ENCODE measurements at places on chromosomes 3 and 15.

- no peak for DNase-seq
Observed at GRCh38 chr15:81567924-81568323, 193.9 kb upstream of the TMC3 start.

DNA sequence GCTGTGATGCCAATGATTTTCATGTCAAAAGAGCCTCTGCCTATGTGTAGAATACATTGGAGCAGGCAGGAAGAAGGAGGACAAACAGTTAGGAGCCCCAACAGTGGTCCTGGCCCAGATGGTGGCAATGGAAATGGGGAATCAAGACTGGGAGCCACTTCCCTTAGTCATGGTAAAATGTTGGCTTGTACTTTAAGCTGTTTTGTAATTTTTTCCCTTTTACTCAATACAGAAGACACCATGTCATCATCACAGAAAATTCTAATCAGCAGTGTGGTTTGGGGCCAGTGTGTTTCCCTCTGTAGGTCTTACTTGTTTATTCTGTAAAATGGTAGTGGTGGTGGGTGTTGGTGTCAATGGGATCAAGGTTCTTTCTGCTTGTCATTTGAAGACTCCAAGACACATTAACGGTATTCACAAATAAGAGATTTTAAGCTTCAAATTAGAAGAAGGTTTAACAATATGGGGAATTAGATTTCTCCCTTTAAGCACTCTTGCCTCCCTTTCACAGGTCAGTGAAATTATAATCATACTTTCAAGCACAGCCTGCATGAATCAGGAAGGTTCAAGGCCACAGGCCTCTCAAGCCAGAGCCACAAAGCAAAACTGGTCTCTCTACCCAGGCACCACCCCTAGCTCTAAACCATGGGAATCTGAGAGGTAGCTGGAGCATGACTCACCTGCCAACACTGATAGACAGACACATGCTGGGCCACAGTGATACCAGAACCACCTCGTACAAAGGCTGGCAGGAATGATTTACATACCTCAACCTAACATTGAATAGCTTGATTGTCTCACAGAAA, 24.9 kb downstream of the SIAH2 start:
- no peak for DNase-seq

DNA sequence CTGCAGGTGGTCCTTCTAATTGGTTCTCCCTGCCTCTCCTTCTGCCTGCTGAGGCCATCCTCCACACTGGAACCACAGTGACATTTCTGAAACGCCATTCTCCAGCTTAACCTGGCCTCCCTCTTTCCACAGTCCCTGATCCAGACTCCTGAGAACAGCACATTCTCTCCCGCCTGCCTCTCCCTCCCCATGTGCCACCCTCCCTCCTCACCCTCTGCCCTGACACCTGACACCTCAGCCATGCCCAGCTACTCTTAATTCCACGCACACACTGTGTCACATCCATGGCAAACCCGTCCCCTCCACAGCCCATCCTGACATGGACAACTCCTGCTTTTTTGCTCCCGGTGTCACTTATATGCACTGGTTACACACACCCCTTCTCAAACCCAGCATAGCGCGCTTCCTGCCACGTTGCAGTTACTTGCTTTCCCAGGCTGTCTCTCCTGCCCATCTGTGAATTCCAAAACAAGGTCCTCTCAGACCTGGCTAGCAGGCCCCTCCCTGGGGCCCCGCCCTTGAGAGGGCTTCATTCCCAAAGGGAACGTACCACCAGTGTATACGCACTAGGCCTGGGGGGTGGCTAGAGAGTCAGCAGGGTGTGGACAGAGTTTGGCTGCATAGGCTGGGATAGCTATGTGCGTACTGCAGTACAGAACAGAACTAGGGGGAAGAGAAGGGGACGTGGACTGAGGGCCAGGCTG, 92.7 kb upstream of the BLM start:
- no peak for DNase-seq

- DNase-seq, result no peak
Observed at GRCh38 chr3:27326629-27327545, 42.3 kb downstream of the NEK10 start.

DNA sequence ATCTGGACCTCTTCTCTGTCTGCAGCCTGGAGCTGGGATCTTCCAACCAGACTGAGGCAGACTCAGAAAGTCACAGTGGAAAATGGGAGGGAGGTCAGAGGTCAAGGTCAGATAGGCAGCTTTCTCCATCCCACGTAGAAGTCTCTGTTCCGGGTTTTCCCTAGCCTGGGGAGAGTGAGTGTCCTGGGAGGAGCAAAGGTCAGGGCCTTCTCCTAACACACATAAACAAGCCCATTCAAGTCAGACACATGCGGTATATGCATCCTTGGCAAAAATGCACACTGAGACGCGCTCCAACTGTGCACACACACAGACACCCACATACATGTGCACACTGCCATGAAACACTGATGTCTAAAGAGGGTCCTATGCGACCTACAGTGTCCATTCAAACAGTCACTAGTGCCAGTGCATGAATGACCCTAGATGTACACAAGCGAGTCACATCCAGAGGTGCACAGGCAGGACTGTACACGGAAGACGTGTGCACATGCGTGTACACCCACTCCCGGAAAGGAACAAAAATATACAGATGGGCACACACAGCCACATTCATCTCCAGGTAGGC, 681 bp downstream of the TWF2 start:
- DNase-seq, result peak; percentile 75

- no peak for DNase-seq
Observed at GRCh38 chr3:197989651-197990050, 29.6 kb downstream of the LMLN start.

DNA sequence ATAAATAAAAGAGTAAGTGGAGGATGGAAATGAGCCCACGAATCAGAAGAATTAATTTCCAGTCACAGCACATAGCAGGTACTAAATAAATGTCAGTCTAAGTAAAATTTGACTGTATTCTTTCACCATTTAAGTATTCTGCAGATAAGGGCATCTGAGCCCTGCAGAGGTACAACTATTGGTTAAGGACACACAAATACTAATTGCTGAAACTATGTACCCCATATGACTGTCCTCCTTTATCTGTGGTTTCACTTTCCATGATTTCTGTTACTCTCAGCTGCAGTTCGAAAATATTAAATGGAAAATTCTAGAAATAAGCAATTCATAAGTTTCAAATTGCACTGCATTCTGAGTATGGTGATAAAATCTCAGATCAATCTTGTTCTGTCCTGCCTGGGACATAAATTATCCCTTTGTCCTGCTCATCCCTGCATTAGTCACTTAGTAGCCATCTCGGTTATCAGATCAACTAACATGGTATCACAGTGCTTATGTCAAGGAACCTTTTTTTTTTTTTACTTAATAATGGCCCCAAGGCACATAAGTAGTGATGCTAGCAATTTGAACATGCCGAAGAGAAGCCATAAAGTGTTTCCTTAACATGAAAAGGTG, 95.1 kb downstream of the LSAMP start:
- no peak for DNase-seq

DNA sequence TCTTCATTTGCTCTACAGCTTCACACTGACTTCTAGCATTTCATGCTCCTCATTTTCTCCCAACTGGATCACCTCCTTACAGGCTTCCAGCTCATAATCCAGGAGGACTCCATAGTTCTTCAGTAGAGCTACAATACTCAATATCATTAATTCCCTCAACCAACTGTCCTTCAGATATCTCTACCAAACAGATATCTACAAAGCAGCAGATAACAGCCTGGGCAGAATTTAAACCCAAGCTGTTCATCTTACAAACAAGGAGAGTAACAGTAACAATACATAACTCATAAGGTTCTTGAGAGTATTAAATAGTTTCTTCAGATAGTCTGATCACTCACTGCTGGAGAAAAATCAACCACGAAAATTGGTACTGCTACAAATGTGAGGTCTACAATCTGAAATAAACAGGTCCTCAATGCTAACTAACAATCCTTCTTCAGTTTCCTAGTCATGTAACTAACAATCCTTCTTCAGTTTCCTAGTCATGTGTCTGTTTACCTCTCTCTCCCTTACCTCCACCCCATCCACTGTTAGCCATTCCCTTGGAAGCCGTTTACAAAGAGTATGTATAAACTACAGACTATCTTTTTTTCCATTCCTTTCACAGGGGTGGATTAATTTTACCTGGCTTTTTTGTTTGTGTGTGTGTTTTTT, 5.0 kb downstream of the PEAK1 start:
- no peak for DNase-seq

DNA sequence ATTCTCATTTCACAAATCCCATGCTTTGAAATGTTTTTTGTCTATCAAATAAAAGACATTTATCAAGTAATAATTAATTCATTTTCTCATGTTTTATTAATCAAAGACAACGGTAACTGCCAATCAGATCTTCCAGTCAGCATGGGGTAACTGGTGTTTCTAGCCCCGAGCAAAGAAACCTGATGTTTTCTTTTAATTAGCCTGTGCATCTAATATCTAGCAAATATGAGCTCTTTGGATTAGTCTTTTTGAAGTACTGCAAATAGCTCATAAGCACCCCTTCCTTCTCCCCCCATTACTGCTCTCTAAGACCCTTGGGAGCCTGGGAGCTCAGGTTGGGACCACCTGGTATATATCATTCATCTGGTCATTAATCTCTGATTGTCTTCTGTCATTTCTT, 43.1 kb upstream of the SRGAP3 start:
- no peak for DNase-seq

DNA sequence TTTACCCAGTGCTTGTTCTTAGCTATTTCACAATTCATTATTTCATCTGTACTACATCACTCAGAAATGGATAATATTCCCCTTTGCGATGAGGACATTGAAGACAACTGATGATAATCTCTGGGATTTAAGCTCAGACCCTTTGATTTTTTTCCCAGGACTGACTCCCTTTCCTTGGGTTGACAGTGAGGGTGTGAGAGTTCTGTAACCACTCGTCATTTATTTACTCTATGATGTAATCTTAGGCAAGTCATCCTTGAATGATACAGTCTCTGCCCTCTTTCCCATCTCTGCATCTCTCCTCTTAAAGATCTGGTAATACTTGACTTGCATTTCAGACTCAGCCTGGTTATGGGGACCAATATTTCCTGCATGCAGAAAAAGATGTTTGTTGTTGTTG, 1041.7 kb downstream of the AGBL1 start:
- DNase-seq, result no peak

GRCh38 chr3:35524856-35525255, 114.5 kb upstream of the ARPP21 start:
- peak; percentile 7 for DNase-seq

GRCh38 chr15:99424978-99425656, 140.7 kb upstream of the MEF2A start:
- no peak for DNase-seq

- DNase-seq, result no peak
Observed at GRCh38 chr15:43423793-43424192, 52.9 kb downstream of the TUBGCP4 start.

DNA sequence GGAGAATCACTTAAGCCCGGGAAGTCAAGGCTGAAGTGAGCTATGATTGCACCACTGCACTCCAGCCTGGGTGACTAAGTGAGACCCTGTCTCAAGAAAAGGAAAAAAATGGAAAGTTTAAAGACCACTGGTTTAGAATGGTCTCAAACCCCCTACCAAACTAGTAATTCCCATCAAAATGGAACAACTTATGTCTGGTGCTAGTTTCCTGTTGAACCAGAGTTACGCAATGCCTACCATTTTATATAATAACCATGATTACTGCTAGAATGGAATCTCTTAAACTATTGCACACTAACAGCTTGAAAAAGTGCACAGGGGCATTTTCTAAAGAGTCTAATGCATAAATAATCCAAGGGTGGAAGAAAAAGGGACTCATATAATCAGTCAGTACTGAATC, 43.6 kb downstream of the DMXL2 start:
- no peak for DNase-seq

DNA sequence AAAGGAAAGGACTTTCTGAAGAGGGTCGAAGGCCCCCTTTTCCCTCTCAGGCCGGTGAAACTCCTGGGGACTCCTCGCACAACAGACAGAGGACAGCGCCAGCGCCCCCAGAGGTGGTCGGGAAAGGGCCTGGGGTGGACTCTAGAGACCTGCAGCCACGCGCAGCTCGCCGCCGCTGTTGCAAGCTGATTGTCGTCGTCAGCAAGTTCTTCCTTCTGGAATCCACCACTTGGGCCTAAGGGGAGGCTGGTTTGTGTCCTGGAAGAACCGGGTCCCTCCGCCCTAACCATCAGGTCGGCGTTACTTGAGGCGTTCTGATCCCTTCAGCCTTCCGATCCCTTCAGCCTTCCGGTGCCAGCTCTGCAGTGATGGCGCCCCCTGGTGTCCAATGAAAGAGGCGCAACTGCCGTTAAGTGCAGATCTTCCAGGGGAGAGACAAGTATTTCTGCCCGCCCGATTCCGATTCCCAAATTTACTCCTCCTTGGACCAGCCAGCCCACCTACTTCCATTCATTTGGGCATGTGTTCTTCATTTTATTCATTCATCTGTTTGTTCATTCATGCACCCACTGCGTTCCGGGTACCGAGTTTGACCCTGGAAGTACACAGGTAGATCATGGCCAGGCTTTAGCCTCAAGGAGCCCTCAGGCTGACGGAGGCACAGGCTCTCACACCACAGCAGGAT, 77.2 kb upstream of the SLC6A11 start:
- peak; percentile 73 for DNase-seq

DNA sequence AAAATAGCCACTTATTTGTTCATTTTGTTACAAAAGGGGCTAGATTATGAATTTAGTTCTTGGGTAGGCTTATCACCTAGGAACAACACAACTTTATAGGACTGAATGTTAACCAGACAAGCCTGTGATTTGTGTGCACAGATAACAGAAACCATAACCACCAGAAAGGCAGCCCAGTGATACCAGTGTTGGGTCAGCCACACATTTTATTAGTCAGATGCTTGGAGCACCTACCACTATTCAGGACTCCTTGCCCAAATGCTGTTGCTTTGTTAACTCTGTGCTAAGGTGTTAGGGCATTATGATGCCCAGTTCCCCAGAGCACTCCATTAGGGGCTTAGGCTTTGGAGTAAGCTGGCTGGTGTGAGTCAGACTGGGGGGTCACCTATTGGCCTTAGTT, 22.5 kb downstream of the PLCL2 start:
- no peak for DNase-seq

DNA sequence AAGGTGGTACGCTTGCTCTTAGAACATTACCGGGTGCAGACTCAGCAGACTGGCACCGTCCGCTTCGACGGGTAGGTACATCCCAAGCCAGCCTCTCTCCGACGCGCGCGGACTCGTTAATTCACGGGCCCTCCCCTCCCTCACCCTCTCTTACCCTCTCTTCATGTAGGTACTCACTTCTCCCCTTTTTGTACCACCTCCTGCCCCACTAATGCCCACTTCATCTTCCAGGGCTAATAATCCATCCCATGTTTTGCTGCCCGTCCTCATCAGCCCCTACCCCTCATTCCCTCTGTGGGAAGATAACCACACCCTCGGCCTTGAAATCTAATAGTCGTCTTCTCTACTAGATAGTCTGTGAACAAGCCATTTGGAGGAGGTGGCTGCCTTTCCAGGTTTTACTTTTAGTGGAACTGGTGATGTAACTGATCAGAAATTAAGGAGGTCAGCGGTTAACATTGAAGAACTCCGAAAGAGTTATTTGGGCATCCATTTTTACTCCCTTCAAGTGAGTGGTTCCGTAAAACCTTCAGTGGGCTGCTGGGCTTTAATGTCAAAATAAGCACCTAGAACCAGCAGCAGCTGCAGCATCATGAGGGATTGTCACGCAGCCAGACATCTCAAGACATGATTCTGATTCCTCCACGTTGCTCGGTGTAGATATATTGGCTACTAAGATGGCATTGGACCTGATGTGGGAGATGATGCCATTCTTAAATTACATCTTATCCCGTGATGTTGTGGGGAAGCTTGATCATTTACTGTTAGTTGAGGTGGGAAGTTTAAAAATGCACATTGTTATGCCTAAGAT, 1.3 kb downstream of the FEM1B start:
- peak; percentile 29 for DNase-seq

GRCh38 chr3:113245761-113246161, 34.4 kb downstream of the BOC start:
- DNase-seq, result no peak

Measured in HuH-7.5 (cell line).